ENCODE measurements at places on chromosomes 7 and 10.

GRCh38 chr10:128191847-128192246 lies 65.6 kb upstream of the MKI67 start:
- DNase-seq: no peak

DNA sequence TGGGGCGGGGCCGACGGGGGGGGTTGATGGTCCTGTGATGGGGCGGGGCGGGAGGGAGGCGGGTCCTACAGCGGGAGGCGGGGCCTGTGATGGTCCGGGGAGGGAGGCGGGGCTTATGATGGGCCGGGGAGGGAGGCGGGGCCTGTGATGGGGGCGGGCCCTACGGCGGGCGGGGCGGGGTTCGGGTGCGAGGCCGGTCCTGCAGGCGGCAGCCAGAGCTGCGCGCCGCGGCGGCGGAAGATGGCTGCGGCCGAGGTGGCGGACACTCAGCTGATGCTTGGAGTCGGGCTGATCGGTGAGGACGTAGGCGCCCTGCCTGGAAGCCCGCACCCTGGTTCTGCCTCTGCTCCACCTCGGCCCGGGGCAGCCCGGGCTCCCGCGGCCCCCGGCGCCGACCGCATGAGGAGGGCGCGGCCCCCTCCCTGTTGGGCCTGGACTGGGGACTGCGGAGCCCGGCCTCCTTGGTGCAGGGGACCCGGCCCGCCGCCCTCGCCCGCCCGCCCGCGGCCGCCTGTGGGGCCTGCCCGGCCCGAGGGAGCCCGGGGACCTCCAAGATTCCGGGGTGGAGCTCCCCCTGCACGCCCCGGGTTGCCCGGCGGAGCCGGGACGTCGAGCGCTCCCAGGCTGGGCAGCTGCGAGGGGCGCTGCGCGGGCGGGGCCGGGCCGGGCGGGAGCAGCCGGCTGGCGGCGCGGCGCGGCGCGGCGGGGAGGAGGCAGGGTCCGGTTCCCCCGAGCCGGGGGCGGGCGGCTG lies at the start of gene DENND10:
TSS of gene DENND10 (plus strand) at position 211 of the 751 bp plus-strand sequence. CDS start at position 241, 30 bp downstream.
- peak; percentile 76 for DNase-seq

GRCh38 chr10:88149906-88150305 lies 286.5 kb downstream of the PTEN start:
- DNase-seq: no peak

- no peak for DNase-seq
Measured at GRCh38 chr10:117674646-117675045, 132.1 kb downstream of the EMX2 start.

DNA sequence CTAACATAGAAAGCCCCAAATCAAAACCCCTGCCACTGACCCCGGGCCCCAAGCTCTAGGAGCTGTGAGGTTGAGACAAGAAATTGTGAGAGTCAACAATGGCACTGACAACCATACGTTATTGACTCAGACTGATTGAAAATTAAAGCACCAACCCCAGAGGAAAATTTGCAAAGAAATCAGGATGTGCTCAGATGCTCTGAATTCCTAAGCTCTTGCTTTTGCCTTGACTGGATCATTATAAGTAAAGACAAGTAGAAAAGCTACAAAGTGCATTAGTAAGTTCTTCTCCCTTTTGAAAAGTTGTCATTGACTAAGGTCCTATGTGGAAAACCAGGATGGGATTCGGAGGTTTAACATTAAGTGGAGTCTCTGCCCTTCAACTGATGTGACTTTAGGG lies 130.2 kb downstream of the SAMD9 start:
- DNase-seq: no peak

- no peak for DNase-seq
Measured at GRCh38 chr10:102781921-102782557, 38.3 kb downstream of the WBP1L start.

- no peak for DNase-seq
Measured at GRCh38 chr10:132470410-132471124, 67.0 kb upstream of the INPP5A start.

DNA sequence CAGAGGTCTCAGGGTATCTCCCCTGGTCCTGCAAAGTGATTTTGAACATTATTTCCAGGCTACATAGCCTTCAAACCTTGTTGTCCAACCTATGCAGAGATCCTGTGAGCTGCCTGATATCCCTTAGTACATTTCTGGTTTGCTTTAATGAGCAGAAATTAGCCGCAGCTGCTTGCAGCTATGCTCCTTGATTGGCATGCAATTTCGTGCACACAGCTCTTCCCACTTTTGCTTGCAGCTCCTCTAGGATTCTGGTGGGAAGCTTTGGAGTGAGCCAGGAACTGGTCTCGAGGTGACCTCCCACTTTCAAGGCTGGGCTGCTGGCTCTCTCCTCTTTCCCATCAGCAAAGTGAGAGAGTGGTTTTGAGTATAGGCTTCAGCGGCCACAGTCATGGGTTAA lies 45.8 kb downstream of the OAT start:
- DNase-seq: no peak

GRCh38 chr10:45395554-45395953 lies 21.5 kb downstream of the ALOX5 start:
- no peak for DNase-seq

DNA sequence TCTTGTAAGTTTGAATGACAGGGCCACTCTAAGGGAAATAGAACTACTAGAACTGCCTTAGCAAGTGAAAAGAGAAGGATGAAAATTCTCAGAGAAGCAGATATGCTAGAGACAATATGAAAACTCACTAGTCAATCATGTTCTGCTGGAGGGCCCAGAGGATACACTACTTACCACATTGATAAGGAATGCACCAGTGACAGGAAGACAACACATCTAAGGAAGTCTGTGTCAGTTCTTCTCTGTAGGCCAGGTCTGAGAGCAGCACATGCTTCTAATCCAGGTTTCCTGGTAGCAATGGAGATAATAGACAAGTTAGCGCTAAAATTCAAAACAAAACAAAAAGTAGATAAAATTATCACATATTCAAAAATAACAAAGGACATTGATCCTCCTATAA lies 235.2 kb upstream of the AKR1E2 start:
- DNase-seq: no peak

GRCh38 chr10:117137911-117138642 lies at the start of gene VAX1:
Gene VAX1, minus strand, starts transcription at chr10:117138270. Its CDS starts 214 bp downstream, at chr10:117138056.
- no peak for DNase-seq

DNA sequence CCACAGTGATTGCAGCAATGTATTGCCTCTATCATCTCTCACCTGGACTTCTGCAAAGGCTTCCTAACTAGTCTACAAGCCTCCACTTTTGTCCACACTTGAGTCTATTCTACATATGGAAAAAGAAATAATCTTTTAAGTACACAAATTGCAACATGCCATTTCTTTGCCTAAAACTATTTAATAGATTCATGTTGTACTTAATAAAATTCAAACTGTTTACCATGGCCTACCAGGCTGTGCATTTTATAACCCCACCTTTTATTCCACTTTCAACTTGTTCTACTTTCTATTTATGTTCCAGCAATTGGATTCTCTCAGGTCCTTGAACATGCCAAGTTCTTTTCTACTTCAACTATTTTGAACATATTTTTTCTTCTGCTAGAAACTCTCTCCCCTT lies 128.7 kb downstream of the GPR85 start:
- DNase-seq: no peak

DNA sequence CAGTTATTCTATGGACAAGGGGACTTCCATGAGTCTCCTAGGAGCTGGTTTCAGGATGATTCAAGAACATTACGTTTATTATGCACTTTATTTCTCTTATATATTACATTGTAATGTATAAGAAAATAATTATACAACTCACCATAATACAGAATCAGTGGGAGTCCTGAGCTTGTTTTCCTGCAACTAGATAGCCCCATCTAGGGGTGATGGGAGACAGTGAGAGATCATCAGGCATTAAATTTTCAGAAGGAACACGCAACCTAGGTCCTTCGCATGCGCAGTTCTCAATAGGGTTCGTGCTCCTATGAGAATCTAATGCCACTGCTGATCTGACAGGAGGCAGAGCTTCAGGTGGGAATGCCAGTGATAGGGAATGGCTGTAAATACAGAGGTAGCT lies 137.9 kb downstream of the ANKRD30A start:
- no peak for DNase-seq

GRCh38 chr10:86123715-86124114 lies 242.9 kb downstream of the GRID1 start:
- no peak for DNase-seq

- no peak for DNase-seq
Measured at GRCh38 chr7:91412298-91412697, 148.1 kb downstream of the FZD1 start.

DNA sequence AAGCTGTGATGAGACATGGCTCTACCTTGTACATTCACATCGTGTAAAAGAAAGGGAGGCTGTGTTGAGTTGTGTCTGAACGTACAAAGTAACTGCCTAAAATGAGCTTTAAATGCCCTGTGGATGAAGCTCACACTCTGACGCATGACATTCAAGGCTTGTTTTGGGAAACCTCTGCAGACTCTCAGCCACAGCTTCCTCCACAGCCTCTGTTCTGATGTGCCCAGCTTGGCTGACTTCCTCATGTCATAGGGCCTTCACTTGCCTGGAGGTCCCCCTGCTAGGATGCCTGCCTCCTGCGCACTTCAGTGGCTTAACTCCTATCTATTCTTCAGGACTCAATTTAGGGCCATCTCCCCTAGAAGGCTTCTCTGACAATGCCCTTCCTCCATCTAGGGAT lies 230.0 kb upstream of the HABP2 start:
- no peak for DNase-seq

GRCh38 chr10:34121781-34122622 lies 693.1 kb downstream of the PARD3 start:
- DNase-seq: no peak

DNA sequence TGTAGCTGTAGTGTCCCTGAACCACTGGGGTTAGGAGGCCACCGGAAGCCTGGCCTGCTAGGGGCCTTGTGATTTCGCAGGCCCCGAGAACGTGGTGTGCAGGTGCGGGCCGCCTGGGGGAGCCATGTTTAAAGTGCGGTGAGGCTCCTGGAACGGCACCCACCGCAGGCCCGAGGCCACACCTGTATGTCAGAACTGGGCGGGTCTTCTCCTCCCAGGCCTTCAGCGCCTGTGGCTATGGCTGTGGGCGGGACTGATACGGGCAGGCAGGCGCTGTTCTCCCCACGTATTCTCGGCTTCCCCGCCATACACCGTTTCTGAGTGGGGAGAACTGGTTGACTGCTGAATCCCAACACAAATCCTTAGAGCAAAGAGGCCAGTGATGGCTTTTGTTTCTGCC lies 74.8 kb downstream of the DNAJB6 start:
- DNase-seq: peak; percentile 64

- peak; percentile 71 for DNase-seq
Measured at GRCh38 chr10:100518761-100519241, 860 bp downstream of the SEC31B start.

- no peak for DNase-seq
Measured at GRCh38 chr10:62016623-62017490, 115.4 kb downstream of the ARID5B start.

DNA sequence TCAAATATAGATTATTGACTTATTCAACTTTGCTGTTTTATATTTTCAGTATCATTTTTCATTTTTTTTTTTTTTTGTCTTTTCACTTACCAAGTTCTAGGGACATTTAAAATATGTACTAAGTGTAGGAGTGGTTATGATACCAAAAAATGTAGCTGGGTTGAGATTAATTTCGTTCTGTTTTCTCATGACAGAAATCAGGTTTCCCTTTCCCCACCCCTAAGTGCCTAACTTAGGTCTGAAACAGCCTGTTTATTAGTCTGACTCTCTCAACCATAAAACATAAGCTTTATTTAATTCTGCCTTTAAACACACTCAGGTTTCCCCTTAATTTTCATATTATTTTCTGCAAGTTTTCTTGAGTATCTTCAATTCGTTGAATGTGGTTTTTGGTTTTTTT lies 22.1 kb downstream of the TMEM106B start:
- DNase-seq: no peak

DNA sequence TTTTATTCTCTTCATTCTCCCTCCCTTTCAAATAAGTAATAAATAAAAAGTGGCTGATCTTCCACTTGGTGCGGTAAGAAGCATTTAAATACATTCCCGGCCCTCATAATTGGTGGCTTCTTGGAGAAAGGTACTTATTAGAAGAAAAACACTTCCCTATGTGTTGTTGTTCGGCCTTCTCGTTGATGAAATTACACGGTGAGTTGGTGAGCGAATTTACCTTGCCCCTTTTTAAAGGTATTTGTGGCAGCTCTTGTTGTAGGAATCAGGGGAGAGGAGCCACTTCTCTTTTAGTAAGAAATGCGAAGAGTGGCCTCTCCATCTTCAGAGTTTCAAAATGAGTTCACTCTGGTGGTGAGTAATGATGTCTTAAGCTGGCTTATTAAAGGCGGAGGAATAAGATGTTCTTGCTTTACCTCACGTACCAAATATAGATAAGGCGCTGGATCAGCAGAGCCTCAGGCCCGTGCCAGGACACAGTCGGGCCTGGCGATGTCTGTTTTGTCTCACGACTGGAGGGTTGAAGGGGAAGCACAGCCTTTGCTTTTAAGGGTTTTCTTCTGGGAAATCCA lies 135.9 kb downstream of the CUX1 start:
- no peak for DNase-seq

GRCh38 chr7:78768859-78769258 lies 684.6 kb downstream of the MAGI2 start:
- DNase-seq: no peak

- no peak for DNase-seq
Measured at GRCh38 chr10:48759113-48759901, 74.6 kb downstream of the WDFY4 start.

DNA sequence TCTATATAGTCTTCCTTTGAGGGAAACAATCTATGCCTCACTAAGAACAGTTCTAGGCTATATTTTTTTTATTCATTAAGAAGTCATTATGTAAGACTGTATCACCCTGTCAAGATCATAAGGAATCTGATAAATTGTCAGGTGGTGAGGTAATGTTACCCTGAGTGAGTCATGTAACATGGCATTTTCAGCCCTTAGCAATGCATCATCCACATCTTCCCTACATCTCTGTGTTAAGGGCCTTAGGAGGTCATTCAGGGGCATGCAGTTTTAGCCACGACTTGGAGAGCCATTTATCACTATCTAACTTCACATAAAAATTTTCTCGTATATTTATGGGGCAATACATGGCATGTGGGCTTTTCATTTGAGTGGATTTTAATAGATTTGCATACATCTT lies 924.5 kb upstream of the MBL2 start:
- DNase-seq: no peak

GRCh38 chr10:78437407-78437768 lies 403.7 kb downstream of the RPS24 start:
- DNase-seq: no peak

DNA sequence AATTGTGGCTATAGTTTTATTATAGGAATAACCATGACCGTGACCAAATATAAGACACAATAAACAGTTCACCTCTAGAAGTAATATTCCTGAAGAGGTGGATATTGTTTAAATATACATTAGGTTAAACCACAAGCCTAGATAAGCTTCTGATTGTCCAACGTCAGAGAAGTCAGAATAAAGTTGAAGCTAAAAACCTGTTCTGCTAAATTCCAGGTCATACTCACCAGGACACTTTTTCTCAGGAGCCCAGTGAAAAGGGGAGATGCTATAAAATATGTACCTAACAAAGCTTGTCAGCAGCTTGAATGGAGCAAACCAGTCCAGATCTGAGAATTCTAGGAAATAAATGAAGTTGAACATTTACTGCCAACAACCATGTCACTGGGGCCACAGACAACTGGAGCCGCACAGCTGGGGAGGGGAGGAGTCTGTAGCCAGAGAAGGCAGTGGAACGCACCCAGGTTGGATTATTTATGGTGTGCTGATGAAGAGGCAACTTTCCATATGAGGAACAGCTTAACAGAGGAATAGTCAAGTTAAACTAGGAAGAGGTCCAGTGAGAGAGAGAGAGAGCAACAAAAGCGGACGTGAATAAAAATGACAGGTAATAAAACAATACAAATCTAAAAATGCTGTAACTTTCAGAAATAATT lies 191.1 kb downstream of the ZNF438 start:
- DNase-seq: no peak

GRCh38 chr7:13724977-13725566 lies 264.4 kb downstream of the ETV1 start:
- no peak for DNase-seq

Data from stimulated activated CD4-positive, alpha-beta T cell treated with anti-CD3 and anti-CD28 coated beads, Interleukin-4, amount 100 ng/mL, for 24 hours (primary cell).